ENCODE measurements at places on chromosomes 7 and 10.

DNA sequence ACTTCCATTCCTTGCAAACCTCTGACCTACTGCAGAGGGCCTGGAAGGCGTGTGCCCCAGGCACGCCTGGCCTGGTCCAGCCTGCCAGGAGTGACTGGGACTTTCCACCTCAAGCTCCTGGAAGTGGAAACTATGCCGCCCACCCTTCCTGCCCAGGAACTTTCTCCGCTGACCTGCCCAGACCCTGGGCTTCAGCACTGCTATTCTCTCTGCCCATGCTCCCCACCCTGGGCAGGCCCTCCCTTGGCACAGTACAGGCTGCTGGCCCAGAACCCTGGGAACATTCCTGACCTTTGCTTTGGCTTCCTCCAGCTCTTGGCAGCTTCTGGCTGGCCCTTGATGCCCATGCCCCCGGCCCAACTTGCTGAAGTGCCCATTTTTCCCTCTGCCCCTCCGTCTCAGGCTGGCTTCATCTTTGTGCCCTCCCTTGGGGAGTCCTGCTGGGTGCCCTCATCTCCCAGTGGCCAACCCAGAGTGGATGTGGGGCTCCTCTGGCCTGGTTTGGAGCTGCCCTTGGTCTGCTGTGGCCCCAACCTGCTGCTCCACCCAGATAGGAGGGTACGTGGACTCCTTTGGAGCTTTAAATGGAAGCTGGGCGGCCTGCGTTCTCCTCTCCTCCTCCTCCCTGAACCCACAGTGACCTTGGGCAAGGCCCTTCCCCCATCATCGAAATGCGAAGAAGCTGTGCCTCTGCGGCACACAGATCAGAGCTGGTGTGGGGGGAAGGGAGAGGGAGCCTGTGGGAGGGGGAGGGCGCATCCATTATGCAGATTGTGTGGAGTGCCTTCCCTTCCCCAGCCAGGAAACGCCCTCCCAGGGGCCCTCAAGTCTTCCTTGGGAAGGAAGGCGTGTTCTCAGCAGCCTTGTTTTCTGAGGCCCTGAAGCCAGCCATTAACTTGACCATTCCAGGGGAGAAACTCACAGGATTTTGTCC is 3.4 kb downstream of the MMRN2 start:
- DNase-seq: no peak

DNA sequence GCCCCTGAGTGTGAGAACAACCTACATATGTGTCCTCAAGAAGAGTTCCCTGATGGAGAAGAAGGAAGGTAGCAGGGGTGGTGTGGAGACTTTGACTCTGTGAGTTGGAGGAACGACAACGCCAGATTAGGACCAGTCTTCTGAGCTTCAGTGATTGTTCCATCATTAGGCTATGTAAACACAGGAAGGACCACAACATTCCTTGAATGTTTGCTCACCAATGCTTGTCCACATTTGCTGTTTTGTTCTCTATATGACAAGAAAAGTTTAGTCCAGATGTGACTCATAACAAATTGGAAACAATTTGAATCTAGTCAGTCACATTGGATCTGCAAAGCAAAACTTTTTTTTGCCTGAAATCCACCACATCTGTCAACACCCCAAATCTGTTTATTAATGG is 62.7 kb downstream of the ENTPD1 start:
- DNase-seq: no peak

- no peak for DNase-seq
Measured at GRCh38 chr10:125024497-125025234, 82.7 kb downstream of the ZRANB1 start.

DNA sequence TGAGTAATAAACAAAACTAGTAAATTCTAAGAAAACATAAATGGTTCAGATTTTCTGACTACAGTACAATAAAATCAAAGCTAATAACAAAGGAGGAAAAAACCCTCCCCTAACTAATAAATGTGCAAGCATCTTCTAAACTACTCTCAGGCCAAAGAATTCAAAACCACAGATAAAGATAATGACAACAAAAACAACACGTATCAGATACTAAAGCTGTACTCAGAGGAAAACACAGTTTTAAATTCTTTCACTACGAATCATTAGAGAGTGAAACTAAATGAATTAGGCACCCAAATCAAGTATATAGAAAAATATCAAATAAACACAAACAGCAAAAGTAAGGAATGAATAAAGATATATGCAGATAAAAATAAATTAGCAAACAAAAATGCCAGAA is 200.9 kb downstream of the TEX36 start:
- DNase-seq: no peak

GRCh38 chr7:101970801-101971200 is 153.4 kb downstream of the CUX1 start:
- no peak for DNase-seq

GRCh38 chr7:155833651-155834050 is 21.4 kb upstream of the SHH start:
- DNase-seq: no peak

GRCh38 chr10:128568990-128569945 is 443.0 kb upstream of the MKI67 start:
- no peak for DNase-seq

GRCh38 chr7:22935269-22935668 is 78.7 kb downstream of the HYCC1 start:
- no peak for DNase-seq

GRCh38 chr10:107436568-107436967 is 272.1 kb upstream of the SORCS1 start:
- DNase-seq: no peak

GRCh38 chr10:100829933-100830727 is 82.6 kb upstream of the SLF2 start:
- DNase-seq: no peak

DNA sequence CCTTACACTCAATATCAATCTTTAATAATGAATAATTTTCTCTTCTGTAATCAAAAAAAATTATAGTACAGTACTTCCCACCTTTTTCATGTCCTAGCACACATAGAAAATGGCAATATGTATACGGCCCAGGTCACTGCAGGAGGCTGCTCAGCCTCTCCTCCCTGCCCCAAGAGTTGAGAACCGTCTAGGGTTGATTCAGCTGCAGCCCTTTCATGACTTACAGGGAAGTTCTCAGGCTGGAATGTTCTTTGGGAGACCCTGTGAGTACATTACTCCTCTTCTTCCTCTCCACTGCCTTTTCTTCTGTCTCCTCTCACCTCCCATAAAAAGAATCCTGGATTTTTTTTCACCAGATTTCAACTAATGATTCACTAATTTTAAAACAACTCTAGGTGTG is 180.0 kb downstream of the HDAC9 start:
- DNase-seq: no peak

GRCh38 chr10:11109590-11109989 is 91.9 kb downstream of the CELF2 start:
- DNase-seq: no peak

- no peak for DNase-seq
Measured at GRCh38 chr7:46319841-46320240, 398.8 kb upstream of the IGFBP3 start.

GRCh38 chr10:6847561-6847960 is 267.5 kb upstream of the PRKCQ start:
- DNase-seq: no peak

GRCh38 chr7:20287317-20287716 is 43.4 kb upstream of the ITGB8 start:
- no peak for DNase-seq

GRCh38 chr7:23184709-23185359 is 3.0 kb downstream of the NUP42 start:
- no peak for DNase-seq

- DNase-seq: no peak
Measured at GRCh38 chr7:38903057-38903456, 5.9 kb downstream of the VPS41 start.

DNA sequence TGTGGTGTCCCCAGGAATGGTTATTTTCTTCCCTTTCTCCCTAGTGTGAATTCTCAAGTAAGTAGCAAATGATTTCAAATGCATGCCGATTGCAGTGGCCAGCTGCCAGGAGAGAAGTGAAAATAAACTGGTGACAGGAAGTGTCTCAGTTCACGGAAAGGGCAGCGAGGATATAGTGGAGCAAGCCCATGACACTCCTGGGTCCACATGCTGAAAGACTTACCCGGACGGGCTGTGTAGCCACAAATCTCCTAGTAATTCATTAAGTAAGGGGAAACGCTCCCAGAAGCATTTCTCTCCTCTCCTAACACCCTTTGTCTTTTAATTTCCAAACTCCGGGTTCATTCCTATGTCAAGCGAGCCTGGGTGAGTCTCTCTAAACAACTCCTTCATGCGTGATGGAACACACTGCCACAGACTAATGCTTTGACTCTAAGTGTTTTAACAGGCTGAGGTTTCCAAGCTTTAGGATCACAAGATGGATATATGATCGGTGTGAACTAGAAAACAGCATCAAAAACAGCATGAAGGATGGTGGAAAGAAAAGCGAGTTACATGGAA is 125.6 kb downstream of the CYP26A1 start:
- DNase-seq: no peak

DNA sequence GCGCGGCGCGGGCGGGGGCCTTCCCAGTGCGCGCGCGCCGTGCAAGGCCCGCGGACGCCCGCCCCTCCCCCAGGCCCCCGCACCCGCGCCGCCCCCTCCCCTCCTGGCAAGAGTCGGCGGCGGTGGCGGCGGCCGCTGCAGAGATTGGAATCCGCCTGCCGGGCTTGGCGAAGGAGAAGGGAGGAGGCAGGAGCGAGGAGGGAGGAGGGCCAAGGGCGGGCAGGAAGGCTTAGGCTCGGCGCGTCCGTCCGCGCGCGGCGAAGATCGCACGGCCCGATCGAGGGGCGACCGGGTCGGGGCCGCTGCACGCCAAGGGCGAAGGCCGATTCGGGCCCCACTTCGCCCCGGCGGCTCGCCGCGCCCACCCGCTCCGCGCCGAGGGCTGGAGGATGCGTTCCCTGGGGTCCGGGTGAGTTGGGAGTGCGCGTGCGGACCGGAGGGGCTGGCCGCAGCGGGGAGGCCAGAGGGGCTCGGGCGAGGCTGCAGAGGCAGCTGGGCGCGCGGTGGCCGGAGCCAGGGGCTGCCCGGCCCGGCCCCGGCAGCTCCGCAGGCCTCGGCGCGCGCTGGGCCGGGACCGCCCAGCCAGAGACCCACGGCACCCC is at the start of gene BMPR1A:
BMPR1A (plus strand) TSS at position 109 of the 602 bp plus-strand sequence. CDS start 119,400 bp downstream, outside the sequence.
- no peak for DNase-seq

Data from NCI-H1930 (cell line).